Lung (tissue), 17 donors: ENCODE measurements at places on chromosomes 3 and 15. TPM values are rescaled to one million over a fixed set of nuclear protein-coding genes. Genes with fewer than 3 reads are reported as not detected.

- H3K27me3 ChIP-seq: no peaks in the 10 kb centered on the region
- no peak overlapping the region for H3K4me3 ChIP-seq
- no peak overlapping the region for H3K27ac ChIP-seq
- no peak for DNase-seq
- no peaks in the 10 kb centered on the region for H3K36me3 ChIP-seq
- H3K4me1 ChIP-seq: no peaks in the 10 kb centered on the region
Measured at GRCh38 chr3:16529264-16529663, 15.8 kb upstream of the RFTN1 start.

GRCh38 chr3:181614878-181615277 is 96.8 kb upstream of the SOX2 start:
- H3K4me1 ChIP-seq: no peaks in the 10 kb centered on the region
- no peak overlapping the region for H3K27ac ChIP-seq
- no peak overlapping the region for H3K4me3 ChIP-seq
- no peak for DNase-seq
- no peaks in the 10 kb centered on the region for H3K36me3 ChIP-seq

DNA sequence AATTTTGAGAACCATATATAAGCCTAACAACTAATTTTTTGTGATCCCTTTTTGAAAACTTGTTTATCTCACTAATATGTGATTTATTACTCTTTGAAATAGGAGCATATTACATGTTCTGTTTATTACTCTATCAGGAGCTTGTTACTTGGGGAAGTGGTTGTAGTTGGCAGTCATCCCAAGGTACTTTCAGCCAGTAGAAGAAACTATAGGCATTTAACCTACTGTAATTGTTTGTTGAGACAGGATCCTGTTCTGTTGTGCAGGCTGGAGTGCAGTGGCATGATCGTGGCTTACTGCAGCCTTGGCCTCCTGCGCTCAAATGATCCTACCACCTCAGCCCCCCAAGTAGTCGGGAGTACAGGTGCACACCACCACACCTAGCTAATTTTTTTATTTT is 195.6 kb downstream of the TCF12 start:
- no peaks in the 10 kb centered on the region for H3K36me3 ChIP-seq
- no peak overlapping the region for H3K4me3 ChIP-seq
- no peaks in the 10 kb centered on the region for H3K27me3 ChIP-seq
- H3K27ac ChIP-seq: no peak overlapping the region

DNA sequence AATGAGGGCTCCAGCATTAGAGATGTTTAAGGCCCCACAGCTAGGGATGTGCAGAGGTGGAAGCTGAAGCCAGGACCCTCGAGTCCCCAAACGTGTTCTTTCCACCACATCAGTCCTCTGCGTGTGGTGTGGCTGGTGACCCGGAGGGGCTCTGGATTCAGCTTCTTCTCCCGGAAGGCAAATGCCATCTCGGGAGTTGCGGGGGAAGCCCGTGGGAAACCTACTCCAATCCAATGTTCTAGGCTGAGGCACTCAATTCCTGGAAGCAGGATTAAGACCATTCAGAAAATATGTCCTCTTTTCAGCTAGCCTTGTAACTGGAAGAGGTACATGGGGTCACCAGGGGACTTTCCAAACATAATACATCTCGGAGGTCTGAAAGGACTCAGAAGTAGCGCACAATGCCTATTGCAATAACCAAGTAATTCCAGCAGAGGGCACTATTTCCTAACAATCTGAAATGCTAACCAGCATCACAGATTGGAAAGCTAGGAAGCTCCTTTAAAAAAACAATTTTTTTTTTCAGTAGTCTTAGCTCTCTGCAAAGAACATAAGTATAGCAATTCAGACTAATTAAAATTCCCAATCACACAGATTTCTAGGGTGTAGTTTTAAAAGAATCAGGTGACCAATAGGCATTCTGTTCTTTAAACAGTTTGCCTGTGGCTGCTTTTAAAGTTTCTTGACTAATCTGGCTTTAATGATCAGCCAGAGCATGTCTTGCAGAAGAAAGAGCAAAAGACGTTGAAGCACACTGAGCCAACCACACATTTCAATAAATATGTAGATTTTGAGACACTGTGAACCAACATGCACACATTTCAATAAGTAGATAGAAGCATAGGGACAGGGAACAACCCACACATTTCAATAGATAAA is 36.1 kb downstream of the BNC1 start:
- no peaks in the 10 kb centered on the region for H3K36me3 ChIP-seq
- H3K27ac ChIP-seq: no peak overlapping the region
- peaks cover 8% of the 10 kb centered on the region for H3K27me3 ChIP-seq
- H3K4me1 ChIP-seq: no peaks in the 10 kb centered on the region
- DNase-seq: peak; percentile 81
- H3K4me3 ChIP-seq: no peak overlapping the region

- DNase-seq: no peak
- H3K4me1 ChIP-seq: peaks cover 21% of the 10 kb centered on the region
- peak overlapping the region; percentile 80 for H3K27ac ChIP-seq
- no peak overlapping the region for H3K4me3 ChIP-seq
- H3K27me3 ChIP-seq: no peaks in the 10 kb centered on the region
Measured at GRCh38 chr15:41919954-41920538, 26.2 kb upstream of the SPTBN5 start.

- H3K4me3 ChIP-seq: no peak overlapping the region
- H3K27ac ChIP-seq: no peak overlapping the region
Measured at GRCh38 chr3:36475558-36475957, 95.3 kb downstream of the STAC start.

DNA sequence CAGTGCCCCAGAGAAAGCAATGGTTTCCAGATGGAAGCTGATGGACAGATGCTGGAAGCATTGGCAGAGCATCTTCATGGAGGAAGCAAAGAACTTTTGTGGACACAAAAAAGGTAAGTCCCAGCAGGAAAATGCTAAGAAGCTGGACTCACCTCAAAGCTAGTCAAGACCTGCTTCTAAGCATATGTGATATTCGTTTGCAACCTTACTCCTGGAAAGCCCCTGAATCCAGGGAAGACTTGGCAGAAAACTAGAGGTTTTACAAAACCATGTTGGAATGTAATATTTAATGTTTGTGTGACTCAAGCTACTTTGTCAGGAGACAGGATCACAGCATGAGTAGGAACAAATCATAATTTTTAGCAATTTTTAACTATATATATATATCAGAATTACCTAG is 288.2 kb downstream of the BCHE start:
- H3K4me1 ChIP-seq: no peaks in the 10 kb centered on the region
- no peak overlapping the region for H3K4me3 ChIP-seq
- H3K27me3 ChIP-seq: no peaks in the 10 kb centered on the region
- no peak overlapping the region for H3K27ac ChIP-seq

DNA sequence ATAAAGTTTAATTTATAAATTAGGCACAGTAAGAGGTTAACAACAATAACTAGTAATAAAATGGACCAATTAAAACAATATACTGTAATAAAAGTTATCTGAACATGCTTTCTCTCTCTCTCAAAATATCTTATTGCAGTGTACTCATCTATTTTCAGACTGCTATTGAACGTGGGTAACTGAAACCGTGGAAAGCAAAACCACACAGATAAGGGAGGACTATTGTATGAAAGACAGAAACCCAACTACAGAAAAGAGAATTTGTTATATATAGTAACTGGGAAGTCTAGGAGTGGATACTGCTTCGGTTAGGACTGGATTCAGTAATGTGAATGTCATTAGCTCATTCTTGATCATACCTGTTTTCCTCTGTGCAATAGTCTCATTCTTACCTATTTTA is 119.3 kb upstream of the DAZL start:
- no peaks in the 10 kb centered on the region for H3K36me3 ChIP-seq
- H3K27ac ChIP-seq: no peak overlapping the region
- H3K4me3 ChIP-seq: no peak overlapping the region
- H3K4me1 ChIP-seq: peaks cover 8% of the 10 kb centered on the region
- no peaks in the 10 kb centered on the region for H3K27me3 ChIP-seq

DNA sequence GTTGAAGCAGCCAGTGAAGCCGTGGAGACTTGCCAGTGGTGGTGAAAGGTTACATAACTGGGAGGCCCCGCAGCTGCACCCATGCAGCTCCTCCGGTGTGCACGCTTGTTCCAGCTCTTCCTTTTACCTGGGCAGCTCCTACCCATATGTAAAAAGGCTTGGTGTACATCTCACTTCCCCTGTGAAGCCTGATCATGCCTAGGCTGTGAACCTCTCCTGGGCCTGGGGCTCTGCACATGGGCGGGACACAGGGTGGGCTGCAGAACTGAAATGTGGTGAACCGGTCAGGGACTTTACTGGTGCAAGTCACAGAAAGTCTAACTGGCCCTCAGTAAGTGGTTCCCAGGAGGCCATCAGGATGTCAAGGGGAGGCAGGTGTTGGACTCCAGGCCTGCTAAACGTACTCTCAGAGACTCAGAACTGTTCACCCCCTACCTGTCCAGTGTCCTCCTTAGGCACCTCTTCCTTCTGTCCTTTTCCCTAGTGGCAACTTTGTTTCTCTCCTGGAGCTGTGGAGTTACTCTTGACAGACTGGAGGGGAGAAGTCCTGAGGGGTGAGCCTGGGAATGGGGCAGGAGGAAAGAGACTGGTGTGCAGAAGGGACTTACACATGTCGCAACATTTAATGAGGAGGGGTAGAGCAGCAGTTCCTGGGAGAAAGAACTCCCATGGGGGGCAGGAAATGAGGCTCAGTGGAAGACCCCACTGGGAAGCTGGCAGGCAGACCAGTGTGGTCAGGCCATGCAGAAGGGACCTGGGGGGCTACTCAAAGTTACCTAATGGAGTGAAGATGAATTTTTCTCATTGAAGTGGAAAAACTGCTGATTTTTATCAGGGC is 148.1 kb downstream of the EEFSEC start:
- DNase-seq: no peak
- no peaks in the 10 kb centered on the region for H3K36me3 ChIP-seq
- no peaks in the 10 kb centered on the region for H3K27me3 ChIP-seq
- H3K4me3 ChIP-seq: no peak overlapping the region
- no peak overlapping the region for H3K27ac ChIP-seq
- no peaks in the 10 kb centered on the region for H3K4me1 ChIP-seq

GRCh38 chr3:194203482-194204041 is 67.6 kb downstream of the HES1 start:
- no peak overlapping the region for H3K4me3 ChIP-seq
- H3K27ac ChIP-seq: no peak overlapping the region
- H3K36me3 ChIP-seq: no peaks in the 10 kb centered on the region
- no peak for DNase-seq

DNA sequence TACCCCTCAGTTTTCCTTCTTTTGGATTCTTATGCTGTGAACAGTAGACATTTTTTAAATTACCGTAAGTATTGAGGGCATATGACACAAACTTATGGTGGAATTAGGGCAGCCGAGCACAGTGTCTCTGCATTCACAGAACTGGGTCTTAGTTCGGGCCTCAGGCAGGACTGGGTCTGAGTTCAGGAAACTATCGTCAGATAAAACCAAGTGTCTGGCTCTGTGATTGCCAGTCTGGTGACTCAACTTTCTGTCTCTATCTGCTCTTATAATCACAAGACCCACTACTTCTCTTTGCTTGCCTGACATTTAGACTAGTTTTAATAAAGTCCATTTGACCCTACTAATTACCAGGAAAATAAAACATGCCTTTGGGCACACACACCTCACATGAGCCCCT is 146.2 kb downstream of the LMLN start:
- no peak for DNase-seq
- no peak overlapping the region for H3K27ac ChIP-seq
- no peak overlapping the region for H3K4me3 ChIP-seq
- H3K36me3 ChIP-seq: no peaks in the 10 kb centered on the region

DNA sequence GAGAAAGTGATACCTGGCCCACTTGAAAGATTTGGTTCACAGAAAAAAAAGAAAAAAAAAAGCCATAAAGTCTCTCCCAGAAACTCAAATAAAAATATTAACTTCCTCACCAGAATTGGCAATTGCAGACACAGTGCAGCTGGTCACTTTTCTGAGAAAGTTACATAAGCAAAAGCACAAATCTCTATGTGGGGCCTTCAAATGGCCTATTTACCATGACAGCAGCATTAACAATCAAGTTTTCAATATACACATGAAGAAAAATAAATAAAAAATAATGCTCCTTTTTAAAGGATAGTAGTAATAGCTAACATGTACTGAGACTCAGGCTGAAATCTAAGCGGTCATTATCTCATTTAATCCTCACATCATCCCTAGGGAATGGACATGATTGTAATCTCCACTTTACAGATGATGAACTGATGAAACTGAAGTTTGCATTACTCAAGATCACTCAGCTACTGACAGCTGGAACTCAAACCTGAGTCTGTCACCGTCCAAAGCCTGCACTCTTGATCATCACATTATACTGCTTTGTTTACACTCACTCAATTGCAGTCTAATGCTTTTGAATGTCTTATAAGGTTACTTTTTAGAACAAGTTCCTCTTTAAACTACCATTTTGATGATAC is 3.3 kb downstream of the NPTN start:
- no peak overlapping the region for H3K4me3 ChIP-seq
- DNase-seq: no peak
- H3K27me3 ChIP-seq: no peaks in the 10 kb centered on the region
- no peak overlapping the region for H3K27ac ChIP-seq
- peaks cover 13% of the 10 kb centered on the region for H3K4me1 ChIP-seq

- no peaks in the 10 kb centered on the region for H3K27me3 ChIP-seq
- H3K4me1 ChIP-seq: no peaks in the 10 kb centered on the region
- H3K4me3 ChIP-seq: no peak overlapping the region
- no peaks in the 10 kb centered on the region for H3K36me3 ChIP-seq
- no peak overlapping the region for H3K27ac ChIP-seq
- DNase-seq: no peak
Measured at GRCh38 chr3:66800941-66801545, 197.1 kb upstream of the KBTBD8 start.

DNA sequence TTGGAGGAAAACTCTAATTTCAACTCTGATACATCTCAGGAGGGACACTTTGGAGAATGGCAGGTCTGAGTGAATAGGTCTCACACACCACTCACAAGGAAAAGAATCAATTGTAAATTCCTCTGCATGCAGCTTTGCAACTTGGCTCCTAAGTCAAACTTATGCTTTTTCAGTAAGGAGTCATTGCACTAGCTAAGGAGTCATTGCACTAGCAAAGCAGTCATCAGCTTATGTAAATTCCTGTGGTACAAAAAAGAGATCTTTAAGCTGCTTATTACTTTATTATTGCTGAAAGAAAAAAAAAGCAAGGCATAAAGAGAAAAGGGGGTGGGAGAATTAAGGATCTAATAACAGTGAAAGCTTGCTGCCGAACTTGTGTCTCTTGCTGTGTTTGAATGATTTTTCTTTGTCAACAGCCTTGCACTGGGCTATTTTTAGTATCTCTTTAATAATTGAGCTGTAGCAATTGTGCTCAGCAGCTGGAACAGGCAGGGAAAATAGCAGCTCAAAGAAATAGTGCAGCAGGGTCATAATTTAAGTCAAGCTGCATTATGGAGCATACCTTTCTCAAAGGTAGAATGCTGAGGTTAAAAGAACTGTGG is 154.3 kb upstream of the ARPP21 start:
- H3K36me3 ChIP-seq: no peaks in the 10 kb centered on the region
- no peak overlapping the region for H3K4me3 ChIP-seq
- H3K27ac ChIP-seq: no peak overlapping the region
- no peaks in the 10 kb centered on the region for H3K27me3 ChIP-seq

Gene SUSD5
- total RNA-seq: 2.9 TPM

Gene IQCH
- total RNA-seq: 10.5 TPM

Gene TERB2
- not detected for total RNA-seq

Gene KLHL6
- 15.4 TPM for total RNA-seq

Gene UROC1
- total RNA-seq: 0.21 TPM

Gene LRTM1
- not detected for total RNA-seq
